ENCODE measurements at places on chromosomes 11 and 22.

DNA sequence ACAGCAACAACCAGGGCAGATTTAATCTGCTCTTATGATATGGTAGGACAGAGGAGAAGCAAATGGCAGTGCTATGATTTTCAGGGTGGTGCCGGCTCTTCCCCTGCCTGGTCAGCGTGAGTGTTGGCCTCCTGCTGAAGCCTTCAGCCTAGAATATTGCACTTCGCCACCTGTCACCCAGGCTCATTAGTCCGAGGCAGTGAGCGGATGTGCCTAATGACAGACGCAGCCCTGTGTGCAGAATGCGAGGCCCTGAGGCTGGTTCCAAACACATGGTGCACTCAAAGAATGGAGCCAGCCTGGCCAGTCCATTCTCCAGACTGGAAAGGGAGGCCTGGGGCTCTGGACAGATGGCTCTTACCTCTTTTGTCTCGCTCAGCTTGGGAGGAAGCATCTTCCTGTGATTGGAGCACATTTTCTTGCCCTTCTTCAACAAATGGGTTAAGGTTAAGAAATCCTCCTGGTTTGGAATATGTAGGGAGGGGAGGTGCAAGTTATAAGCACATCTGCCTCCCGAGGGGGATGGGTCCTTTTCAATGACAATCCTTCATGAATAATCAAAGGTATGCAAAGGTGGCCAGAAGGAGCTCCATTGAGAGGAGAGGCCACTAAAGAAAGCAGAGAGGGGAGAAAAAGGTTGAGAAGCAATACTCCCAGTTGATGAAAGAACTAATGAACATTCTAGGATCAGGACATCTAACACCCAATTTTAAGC is 39.7 kb upstream of the GALNT18 start:
- DNase-seq, result no peak

DNA sequence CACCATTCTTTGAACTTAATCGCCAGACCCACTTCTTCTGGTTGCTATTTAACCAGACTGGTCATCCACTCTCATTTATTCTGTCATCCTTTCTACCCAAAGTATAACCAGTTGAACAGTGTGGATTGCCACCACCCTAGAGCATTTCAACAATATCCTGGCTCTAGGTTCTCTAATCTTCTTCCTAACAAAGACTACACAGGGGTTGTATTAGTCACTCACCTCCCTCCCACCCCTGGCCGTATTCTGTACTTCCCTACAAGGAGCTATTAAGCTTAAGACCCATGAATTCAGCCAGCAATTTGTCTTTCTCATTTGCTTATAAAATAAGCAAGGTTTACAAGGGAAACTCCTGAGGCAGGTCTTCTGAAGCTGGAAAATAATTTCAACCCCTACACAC is 46.9 kb upstream of the CEP126 start:
- no peak for DNase-seq

DNA sequence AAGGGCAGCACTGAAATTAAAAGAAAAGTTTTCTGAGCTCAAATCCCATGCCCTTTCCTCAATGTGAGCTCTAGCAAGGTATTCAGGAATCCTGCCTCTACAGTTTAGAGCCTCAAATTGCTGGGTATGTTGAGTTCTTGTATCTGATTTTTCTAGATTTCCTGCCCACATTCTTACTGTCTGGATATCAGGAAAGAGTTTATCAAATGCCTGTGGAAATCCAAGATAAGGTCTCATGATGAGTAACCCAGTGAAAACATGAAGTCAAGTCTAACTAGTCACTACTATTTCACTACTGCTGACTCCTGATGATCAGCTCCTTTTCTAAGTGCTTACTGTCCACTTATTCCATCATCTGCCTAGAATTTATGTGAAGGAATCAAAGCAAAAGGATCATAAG is 29.8 kb downstream of the LIMK2 start:
- no peak for DNase-seq

DNA sequence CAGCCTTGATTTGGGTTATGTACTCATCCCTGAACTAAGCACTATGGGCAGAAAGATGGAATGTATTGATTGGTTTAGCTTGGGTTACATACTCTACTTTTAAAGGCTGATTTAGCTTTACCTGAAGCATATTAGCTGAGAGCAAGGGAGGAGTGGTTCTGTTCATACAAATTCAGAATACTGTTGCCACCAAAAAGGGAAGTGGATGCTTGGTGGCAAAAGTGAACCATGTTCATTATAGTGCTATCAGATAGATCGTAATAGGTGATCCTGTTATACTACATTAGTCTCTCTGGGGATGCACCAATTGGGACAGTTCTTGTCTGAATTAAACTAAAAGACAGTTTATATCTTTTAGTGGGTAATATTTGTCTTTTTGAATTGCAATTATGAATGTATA is 44.5 kb upstream of the RRM1 start:
- DNase-seq, result no peak

DNA sequence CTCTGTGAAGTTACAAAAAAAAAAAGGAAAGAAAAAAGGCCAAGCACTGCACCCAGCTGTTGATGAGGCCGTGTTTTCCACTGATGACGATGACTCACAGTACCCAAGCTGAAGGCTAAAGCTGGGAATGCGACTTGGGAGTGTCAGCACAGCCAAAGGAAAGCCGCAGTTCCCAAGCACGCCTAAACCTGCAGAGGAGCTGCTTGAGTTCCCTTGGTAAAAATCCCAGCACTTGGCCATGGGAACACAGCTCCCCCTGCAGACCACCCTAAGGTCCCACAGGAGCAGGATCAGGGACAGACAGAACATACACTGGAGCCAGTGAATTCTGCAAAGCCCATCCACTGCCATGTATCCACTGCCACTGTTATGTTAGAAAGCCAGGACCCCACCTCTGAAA is 39.9 kb downstream of the SERGEF start:
- peak; percentile 23 for DNase-seq

DNA sequence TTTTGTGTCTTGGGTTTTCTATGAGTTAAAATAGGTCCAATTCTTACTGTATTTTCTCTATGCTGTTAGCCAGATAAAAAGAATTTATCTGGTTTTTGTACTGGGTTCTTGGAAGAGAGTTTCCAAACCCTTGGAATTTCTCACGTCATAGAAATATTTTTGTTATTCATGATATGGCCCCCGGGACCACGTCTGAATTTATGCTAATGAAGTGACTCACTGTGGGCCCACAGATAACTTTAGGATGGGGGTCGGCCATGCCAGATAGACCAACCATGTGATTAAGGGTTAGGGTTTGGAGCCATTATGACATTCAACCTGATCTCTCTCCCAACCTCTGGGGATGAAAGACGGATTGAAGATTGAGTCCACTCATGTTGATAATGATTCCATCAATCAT is 35.6 kb upstream of the DDI1 start:
- no peak for DNase-seq

DNA sequence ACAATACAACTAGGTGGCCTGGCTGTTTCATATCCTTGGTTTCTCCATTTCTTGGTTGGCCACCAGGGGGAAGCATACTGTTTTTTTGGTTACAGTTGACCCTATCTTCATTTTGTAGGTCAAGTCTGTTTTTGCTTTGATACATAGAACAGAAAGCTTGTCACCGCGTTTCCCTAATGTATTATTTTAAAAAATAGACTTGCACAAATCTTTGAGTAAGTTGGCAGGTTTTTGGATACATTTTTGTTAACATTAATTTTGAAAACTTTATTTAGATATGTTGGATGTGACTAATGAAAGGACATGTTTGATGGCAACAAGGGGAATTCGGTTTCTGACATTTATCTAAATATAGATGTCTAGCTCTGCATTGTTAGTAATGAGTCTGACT is 3.0 kb downstream of the NCR3LG1 start:
- DNase-seq, result peak; percentile 80

Data from A549 (cell line).